Esophagus mucosa (tissue), 1 donor: ENCODE measurements at places on chromosomes 16 and 17. TPM values are rescaled to one million over a fixed set of nuclear protein-coding genes. Genes with fewer than 3 reads are reported as not detected.
A peak's percentile ranks its signal among the peaks of the same experiment; 100 is the strongest.

DNA sequence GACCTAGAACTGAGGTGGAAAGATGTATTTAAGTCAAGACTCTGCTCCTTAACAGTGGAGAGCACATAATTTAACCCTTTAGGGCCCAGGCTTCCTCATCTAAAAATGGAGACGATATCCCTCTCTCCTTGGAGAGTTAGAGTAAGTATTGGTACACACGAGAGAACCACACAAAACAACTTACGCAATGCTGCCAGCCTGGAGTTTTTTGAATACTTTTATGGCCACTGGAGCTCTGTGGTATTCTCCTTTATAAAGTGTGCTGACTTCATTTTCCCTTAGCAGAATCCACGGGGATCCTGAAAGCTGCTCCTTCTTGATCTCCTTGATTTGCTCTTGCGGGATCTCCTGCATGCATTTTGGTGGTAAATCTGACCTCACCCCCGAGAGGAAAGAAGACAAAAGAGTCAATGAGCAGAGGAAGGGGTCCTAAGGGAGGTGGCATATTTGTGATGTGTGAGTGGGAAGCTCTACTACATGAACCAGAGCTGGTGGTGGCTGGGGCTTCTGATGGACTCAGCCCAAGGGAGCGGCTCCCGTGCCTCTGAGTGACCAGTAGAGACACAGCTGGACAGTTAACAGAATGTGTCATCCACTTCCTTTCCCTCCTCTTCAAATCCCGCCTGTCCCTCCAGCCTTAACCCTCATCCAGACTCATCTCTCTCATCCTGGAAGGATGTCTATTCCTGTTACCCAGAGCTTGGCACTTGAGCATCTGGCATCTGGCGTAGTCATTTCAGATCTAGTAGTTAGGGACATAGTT, 9.4 kb downstream of the MLKL start:
- ATAC-seq = no peak

DNA sequence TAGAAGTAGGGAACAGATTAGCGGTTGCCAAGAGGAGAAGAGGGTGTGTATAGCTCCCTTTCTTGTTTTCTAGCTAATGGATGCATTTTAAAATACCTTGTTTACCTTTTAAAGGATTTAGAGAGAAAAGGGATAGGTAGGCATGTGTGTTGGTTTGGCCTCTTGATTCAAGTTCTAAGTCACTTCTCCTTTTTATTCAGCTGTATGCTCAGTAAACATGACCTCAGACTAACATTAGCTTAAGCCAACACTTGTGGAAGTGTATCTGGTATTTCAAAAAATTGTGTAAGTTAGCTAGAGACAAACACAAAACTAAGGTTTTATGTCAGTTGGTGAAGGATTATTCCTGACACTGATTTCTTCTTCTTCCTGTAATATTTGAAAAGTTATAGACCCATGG, 204.1 kb upstream of the NOG start:
- ATAC-seq = no peak

GRCh38 chr17:8223356-8224126, 13.2 kb upstream of the AURKB start:
- peak; percentile 6 for ATAC-seq

DNA sequence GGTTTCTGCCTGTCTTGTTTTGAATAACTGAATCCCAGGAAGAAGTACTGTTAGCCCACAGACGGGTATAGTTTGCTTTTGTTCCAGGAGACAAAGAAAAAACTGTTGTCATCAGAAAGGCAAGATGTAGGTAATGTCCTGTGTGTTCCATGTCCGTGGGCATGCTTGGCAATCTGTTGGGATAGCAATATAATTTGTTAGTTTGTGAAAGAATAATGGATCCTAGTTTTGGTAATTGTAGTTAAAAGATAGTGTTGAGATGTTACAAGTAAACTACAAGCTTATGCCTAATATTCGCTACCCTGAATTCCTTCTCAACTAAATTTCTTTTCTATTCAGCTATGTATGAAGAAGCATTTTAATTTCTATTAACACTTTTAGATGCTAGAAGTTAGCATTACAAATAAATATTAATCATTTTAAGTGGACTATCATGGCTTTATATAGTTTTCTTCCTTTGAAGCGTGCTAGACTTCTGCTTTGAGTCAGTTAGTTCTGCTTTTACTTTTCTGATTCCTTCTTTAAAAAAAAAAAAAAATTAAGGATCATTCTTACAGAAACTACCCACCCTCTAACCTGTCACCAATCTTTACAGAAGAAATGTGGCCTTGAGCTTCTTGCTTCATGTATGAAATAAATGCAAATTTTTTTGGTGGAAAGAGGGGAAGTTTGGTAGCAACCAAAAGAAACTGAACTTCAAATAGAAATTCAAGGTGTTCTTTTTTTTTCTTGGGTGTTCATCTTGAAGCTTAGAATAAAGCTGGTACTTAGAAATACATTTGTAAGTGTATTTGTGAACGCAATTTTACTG, 2.4 kb downstream of the EVI2A start:
- no peak for ATAC-seq

DNA sequence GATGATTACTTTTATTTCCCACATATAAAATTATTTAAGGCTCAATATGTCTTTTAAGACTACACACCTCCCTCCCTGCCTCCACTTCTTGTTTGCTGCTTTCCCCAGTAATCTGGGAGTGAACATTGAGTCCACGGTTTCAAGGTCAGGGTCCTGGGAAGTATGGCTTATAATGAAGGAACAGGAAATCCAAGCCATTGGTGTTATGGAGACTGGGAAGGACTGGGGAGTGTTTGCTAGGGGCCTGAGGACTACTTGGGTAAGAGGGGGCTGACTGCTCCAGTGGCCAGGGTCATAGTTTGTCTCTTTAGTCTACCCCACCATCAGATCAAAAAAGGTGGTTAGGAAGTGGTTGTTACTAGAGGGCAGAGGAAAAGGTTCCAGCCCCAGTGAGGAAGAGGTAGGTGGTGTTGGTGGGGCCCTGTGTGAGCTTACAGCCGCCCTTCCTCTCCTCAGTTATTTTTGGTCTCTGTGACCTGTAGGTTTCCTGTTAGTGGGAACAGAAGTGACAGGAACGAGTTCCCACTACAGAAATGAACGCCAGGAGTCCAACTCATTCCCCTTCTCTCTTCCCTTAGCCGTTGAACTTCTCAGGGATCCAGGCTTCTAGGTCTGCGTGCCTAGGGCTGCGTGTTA, 742 bp upstream of the SLC16A13 start:
- peak; percentile 11 for ATAC-seq

DNA sequence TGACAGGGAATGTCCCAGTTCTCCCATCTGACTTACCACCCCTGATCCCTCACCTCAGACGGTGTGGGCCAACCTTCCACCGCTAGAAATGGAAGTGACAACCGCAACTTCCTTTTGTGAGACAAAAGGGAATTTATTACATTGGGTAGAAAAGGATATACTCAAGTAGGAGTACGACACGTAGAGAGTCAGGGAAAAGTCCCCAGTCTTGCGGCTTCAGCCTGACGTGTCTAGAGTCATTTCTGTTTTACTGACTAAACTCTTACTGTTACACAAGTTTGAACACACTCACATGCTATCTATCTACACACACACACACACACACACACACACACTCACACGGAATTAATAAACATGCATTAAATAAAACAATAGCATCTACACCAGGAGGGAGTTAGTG, 178.9 kb downstream of the COPRS start:
- ATAC-seq = no peak

- no peak for ATAC-seq
Measured at GRCh38 chr17:45336390-45337182, 19.8 kb upstream of the MAP3K14 start.

- ATAC-seq = no peak
Measured at GRCh38 chr17:73749337-73749823, 105.1 kb upstream of the SDK2 start.

DNA sequence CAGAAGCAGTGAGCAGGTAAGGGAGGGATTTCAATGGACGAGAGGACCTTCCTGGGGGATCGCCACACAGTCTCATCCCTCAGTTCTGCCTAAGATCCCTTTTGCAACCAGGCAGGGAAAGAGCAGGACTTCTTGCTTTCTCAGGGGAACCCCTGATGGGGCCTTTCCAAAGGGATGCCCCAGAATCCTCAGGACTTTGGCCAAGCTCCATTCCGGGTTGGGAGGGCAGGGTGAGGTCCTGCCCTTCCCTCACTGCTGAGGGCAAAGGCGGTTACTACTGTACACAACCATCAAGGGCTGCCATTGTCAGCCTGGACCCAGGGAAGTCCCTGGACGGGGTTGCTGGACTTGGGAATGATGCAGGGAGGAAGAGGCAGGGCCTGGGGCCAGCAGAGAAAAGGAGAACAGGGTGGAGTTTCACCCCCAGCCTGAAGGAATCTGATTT, 9.7 kb downstream of the PRR29 start:
- ATAC-seq = peak; percentile 19

DNA sequence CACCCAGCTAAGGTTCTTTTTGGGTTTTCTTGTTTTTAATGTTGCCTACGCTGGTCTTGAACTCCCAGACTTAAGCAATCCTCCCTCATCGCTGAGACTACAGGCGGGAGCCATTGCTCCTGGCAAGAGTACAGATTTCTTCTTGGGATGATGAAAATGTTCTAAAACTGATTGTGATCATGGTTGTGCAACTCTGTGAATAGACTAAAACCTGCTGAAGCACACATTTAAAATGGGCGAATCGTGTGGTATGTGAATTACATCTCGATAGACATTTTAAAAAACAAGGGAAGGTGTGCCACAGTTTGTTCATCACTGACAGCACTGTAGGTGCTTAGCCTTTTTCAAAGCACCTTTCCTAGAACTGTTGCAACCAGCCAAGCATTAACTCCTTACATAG, 48.8 kb upstream of the CDH3 start:
- peak; percentile 68 for ATAC-seq

DNA sequence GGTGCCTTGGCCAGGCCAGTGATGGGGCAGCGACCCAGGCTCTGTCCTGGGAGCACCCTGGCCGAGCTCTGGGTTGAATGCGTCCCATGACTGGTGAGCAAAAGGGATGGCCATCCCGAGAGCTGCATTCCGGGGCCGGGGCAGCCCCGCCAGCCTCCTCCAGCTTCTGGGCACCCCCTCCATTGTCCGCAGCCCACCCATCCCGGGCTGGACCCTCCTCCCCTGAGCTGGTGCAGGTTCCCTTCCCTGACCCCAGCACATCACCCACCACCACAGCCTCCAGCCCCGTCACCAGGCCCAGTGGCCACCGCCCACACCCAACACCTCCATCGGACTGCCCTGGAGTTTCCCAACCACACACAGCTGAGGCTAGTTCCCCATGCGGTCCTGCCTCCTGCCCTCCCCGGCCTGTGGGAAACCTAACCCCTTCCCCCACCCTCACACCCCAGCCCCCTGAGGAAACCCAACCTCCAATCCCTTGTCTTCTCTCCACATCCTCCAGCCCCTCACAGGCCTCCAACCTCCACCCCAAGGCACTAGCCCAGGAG, 16.2 kb upstream of the PVALEF start:
- peak; percentile 9 for ATAC-seq

- ATAC-seq = no peak
Measured at GRCh38 chr17:44359458-44360143, 4.1 kb downstream of the FAM171A2 start.

GRCh38 chr17:74691151-74691550, 21.6 kb downstream of the CD300LF start:
- no peak for ATAC-seq

DNA sequence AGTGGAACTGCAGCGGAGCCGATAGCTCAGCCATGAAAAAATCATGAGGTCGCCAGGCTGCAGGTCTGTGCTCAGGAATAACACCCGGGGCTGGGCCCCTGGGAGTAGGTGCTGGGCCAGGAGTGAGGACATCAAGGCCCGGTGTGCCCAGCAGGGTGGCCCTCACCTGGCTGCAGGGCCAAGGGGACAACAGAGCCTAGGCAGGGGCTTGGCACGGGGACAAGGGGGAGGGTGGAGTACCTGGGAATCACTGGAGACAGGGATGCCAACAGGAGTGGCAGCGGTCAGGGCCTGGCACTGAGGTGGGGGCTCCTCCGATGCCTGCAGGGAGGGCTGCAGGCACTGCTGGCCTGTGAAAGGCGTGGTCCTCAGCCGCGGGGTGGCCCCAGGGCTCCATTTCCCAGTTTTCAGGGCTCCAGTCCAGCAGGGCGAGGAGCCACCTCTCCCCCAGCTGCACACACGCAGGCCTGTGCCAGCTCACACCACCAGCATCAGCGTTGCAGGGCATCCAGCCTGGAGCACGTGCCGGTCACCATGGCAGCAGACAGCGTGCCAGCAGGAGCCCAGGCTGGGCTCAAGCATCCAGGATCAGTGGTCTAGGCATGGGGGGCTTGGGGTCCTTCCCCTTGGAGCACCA, 4.7 kb upstream of the FSCN2 start:
- ATAC-seq = no peak

GRCh38 chr16:15976225-15976812, 26.9 kb downstream of the ABCC1 start:
- peak; percentile 59 for ATAC-seq

GRCh38 chr16:12184419-12184917, 207.9 kb downstream of the SNX29 start:
- peak; percentile 85 for ATAC-seq

DNA sequence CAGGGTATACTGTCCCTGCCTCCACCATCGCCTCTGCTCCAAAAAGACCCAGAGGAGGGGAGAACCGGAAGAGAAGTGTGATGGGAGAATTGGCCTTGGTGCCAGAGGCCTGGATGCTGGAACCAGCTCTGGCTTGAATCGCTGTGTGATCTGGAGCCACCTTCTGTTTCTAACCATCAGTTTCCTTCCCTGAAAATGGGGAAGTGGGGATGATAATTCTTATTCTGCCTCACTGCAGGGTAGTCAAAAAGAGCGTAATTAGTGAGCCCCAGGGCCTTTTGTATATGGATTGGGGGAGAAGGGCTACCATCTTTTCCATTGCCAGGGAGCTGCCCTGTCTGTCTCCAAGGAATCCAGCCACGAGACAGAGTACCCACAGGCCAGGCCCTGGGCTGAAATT, 52.2 kb downstream of the CCT6B start:
- ATAC-seq = no peak

DNA sequence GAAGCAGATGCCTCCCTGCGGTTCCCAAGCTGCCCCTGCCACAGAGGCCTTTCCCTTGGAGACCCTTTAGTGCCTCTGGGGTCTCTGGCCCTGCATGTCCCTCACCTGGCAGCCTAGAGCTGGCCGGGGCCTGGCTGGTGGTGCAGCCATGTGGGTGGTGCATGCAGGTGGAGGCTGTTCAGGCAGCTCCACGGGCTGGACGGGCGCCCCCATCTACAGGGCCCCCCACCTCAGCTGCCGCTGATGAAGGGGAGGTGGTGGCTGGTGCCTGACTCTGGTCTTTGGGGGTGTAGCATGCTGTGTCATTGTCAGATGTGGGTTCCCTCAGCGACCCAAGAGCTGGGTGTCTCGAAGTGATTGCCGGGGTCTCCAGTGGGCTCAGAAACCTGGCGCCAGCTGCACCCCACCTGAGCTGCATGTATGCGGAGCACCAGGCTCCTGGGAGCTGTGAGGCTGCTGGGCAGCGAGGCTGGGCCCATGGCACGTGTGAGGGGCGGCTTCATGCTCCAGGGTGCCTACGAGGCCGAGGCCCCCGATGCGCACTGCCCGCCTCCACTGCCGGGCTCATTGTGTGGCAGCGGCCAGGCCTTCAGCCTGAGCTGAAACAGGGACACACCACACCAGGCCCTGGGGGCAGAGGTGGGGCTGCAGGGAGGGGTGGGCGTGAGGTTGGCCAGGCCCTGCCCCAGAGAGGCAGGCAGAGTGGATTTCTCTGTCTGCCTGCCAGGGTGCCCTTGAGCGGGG, 57.0 kb downstream of the BAIAP2 start:
- ATAC-seq = no peak

GRCh38 chr17:40103071-40103661, 2.8 kb upstream of the NR1D1 start:
- no peak for ATAC-seq

- no peak for ATAC-seq
Measured at GRCh38 chr17:15494821-15495220, 27.4 kb upstream of the CDRT4 start.

GRCh38 chr16:79535130-79535529, 65.4 kb downstream of the MAF start:
- no peak for ATAC-seq

VASN gene
- 16.6 TPM for total RNA-seq

NPW gene
- total RNA-seq = 0.80 TPM

RHBDF1 gene
- 21.8 TPM for total RNA-seq
